Stimulated activated CD8-positive, alpha-beta memory T cell treated with anti-CD3 and anti-CD28 coated beads, Interleukin-7, amount 100 ng/mL, for 1 hour (primary cell): ENCODE measurements at places on chromosomes 4 and X.

GRCh38 chrX:140608111-140608510 lies 101.4 kb upstream of the LINC00632 start:
- DNase-seq, result no peak

- no peak for DNase-seq
These were observed 56.5 kb upstream of the PGM2 start for GRCh38 chr4:37770016-37770415.

DNA sequence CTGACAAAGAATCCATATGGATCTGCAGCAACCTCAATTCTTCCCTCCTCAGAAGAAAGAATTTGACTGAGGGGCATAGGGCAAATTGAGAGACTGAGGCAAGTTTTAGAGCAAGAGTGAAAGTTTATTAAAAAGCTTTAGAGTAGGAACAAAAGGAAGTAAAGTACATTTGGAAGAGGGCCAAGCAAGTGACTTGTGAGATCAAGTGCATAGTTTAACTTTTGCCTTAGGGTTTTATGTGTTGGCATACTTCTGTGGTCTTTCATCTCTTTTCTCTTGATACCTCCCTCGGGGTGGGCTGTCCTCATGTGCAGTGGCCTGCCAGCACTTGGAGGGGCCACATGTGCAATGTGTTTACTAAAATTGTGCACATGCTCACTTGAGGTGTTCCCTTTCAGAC lies 98.0 kb upstream of the MAGEB16 start:
- no peak for DNase-seq

- DNase-seq, result no peak
These were observed 16.7 kb downstream of the SLC7A11 start for GRCh38 chr4:138225477-138225876.

GRCh38 chr4:101418466-101418865 lies 71.1 kb upstream of the PPP3CA start:
- no peak for DNase-seq

DNA sequence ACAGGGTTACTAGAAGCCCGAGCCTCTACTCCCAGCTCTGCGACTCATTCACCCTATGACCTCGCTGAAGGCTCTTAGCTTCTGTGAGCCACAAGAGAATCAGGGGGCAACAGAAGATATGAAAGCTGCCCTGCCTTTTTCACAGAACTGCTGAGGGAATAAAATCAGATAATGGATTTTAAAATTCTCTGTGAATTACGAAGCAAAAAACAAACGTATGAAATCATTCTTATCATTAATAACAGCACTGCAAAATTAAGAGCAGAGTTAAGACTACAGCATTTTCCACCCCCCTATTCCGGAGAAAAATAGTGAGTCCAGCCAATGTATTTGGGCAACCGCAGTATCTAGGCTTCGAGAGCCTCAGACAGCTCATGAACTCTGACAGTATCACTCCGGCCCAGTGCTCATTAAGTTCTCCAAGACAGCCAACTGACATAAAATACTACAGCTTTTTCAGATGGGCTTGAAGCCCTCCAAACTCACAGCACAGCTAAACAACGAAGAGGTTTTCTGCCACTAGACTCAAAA lies 33.4 kb downstream of the AFAP1 start:
- no peak for DNase-seq

DNA sequence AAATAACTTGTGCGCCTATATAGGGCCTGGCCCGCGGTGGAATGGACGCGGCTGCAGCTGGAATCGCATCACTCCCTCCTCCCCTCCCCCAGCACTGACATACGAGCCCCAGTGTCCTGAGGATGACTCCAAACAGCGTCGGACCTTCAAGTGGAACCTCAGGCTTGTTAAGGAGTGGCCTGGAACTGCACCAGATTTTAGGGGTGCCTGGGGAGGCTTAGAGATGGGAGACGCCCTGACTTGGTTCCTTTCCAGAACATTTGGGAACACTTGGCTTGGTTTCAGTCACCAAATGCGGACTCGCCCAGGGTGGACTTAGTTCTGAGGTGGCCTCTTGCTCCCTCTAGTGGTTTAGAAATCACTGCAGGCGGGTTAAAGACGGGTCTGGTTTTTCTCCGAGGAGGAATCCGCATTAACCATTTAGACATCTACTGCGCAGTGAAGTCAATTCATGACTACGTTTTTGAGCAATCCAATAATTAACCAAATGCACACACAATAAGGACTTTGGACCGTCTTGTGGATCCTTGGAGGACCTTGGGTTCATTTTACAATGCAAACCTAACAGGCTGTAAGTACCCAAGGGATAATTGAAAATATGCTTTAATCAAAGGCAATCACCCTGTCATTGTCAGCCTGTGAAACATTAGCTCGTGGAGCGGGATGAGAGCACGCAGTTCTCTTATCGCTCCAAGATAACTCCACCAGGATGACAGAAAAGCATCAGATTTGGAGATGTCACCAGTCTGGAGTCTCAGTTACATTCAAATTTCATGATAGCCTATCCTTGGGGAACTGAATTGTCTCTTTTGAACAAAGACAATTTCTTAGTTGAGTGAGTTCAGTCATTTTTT lies 11.2 kb upstream of the PDGFRA start:
- DNase-seq, result no peak

DNA sequence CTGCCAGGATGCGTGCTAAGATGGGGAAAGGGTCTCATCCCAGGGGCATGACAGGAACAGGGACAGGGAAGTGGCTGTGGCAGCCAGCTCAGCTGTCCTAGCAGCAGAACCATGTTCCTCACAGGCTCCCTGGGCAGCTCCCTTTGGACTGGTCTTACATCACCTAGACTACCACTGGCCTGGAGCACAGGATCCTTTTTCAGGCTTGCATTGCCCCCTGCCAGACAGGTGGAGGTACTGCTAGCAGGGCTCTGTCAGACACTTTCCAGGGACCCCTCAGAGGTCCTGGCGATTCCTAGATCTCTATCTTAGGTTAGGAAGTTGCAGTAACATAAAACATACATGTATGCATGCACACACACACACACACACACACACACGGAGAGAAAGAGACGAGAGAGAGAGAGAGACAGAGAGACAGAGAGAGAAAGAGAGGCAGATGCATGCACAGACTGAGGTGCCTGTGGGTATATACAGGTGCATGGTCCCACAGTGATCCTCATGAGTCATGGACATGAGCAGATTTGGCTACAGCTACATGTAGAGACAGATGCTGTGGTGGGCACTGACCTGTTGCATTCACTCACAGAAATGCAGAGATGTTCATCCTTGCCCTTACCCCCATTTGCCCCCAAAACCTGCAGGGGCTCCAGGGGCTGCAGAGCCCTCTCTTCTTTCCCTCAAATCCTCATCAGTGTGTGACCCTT lies 63.6 kb downstream of the STARD8 start:
- DNase-seq, result no peak

DNA sequence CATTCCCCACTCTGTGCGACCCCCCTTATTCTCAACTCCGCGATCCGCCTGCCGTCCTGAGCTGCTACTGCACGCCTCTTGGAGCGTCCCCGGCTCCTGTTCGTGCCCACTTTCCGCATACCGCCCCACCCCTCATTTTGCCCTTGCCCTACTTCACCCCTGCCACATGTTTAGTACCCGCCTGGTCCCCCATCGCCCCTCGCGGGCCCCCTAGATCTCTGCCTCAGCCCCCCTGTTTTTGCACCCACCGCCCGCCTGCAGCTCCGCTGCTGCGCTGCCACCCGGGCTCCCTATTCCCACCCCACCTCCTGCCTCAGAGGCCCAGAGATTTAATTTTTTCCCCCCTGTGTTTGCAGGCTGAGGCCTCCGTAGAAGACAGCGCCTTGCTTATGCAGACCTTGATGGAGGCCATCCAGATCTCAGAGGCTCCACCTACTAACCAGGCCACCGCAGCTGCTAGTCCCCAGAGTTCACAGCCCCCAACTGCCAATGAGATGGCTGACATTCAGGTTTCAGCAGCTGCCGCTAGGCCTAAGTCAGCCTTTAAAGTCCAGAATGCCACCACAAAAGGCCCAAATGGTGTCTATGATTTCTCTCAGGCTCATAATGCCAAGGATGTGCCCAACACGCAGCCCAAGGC lies 1.4 kb downstream of the MAGED1 start:
- no peak for DNase-seq

GRCh38 chr4:66034671-66035070 lies 364.4 kb upstream of the EPHA5 start:
- no peak for DNase-seq

DNA sequence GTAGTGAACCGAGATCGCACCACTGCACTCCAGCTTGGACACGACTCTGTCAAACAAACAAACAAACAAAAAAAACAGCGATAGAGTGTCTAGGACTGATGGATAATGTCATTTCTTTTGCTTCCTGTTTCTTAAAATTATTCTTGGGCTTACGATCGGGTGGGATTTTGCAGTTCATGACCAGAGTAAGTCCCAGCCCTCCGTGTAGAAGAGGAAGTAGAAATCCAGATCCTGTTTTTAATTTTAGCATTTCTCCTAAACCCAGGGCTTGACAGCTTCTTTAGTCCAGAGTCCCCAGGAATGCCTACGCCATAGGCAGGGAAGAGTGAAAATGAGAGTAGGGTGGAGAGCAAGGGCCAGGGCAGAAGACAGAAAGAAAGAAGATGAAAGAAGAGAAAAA lies 94.3 kb downstream of the HPRT1 start:
- DNase-seq, result no peak

DNA sequence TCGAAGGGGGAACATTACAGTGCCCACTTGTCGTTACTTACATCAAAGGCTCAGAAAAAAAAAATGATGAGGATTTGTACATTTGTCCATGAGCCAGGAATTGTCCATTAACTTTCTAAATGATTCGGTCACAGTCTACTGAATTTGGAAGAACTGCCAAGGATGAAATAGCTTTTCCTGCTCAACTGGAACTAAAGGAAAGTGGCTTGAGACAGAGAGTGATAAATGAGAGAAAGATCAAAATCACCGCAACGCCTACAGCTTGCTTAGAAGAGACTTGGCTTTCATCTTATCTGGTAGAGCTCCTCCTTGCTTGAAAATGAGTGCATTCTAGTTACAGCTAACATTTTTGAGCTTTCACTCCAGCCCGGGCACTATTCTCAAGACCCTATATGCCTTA lies 55.5 kb upstream of the ADGRG2 start:
- no peak for DNase-seq

- no peak for DNase-seq
These were observed 349.1 kb downstream of the PCDH10 start for GRCh38 chr4:133498149-133498548.

GRCh38 chr4:64582492-64582891 lies 173.2 kb upstream of the TECRL start:
- no peak for DNase-seq

DNA sequence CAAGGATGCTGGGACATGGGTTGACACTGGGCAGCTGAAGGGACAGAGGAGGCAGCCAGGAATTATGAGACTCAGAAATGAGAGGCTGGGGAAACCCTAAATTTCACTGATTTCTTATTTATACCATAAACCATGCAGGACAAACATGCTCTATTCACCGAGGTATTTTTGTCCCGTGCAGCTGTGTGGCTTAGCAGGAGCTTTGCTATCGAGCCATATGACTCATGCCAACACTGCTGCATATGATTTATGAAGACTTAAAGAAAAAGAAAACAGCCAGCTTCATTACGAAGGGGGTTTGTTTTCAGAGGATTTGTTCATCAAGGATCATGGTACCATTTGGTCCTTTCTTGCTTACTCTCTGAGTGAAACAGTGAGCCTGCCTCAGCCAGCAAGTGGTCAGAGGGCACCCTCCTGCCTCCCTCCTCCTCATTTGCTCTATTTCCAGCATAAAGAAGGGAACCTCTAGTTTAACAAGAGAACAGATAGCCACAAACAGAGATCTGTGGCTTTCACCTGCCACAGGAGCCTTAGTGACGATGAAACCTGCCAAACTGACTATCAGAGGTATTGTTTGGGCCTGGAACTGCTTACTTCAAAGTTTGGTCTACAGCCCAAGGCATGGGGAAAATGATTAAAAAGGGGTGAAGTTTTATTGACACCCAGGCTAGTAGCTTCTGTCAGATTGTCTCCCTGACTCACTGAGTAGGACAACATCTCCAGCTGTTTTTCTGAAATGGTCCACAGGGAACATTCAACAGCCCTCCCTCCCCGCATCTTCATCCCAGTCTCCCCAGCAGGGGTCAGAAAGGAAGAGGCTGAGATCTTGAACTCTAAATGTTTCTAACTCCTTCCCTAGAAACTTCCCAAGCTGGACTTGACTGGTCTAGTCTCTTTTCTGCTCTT lies 80.1 kb upstream of the MAML3 start:
- DNase-seq, result no peak

DNA sequence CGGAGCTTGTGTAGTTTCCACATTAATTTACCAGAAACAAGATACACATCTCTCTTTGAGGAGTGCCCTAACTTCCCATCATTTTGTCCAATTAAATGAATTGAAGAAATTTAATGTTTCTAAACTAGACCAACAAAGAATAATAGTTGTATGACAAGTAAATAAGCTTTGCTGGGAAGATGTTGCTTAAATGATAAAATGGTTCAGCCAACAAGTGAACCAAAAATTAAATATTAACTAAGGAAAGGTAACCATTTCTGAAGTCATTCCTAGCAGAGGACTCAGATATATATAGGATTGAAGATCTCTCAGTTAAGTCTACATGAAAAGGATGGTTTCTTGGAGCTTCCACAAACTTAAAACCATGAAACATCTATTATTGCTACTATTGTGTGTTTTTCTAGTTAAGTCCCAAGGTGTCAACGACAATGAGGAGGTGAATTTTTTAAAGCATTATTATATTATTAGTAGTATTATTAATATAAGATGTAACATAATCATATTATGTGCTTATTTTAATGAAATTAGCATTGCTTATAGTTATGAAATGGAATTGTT lies at the start of gene FGB:
FGB (plus strand) TSS at position 315 of the 558 bp plus-strand sequence; CDS start at position 323, 8 bp downstream.
- DNase-seq, result no peak

- no peak for DNase-seq
These were observed 47.5 kb upstream of the SCRG1 start for GRCh38 chr4:173446416-173446815.

DNA sequence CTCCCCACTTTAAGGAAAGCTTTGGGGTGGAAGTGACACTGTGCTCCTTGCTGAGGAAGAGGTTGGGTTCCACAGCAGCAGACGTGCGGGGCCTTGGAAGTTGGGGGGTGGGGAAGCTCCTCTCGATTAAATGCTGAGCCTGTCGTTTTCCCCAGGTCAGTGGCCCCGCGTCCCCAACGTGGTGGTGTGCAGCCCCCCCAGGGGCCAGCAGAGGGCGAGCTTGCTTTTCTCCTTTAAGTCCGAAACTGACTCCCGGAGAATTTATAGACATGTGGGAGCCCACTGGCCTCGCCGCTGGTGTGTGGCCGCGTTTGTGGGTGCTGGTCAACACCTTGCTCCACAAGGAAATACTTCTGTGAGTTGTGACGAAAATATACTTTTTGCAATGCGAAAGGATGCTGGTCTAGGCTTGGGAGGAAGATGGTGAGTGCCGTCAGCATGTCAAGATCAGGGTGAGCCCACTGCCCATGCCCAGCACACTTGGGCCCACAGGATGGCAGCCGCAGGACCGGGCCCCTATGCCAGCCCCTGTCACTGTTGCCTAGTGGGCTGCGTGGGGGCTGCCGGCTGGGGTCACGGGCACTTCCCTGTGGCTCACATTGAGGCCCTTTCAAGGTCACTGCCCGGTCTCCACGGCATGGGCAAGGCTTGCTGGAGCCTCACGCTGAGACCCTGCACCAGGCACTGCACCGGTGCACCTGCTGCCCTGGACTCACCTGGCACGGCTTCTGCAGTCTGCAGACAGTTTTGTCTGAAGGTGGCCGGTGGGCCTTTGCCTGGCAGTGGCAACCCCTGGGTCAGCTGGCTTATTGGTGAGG lies 9.4 kb downstream of the UVSSA start:
- DNase-seq, result no peak

- no peak for DNase-seq
These were observed 153.1 kb upstream of the PCDH18 start for GRCh38 chr4:137685357-137685756.
